Activated naive CD8-positive, alpha-beta T cell treated with anti-CD3 and anti-CD28 coated beads, Interleukin-2, amount 10 ng/mL, durations not matched to agents 7 days and 5 days (primary cell): ENCODE measurements at places on chromosomes 1 and 21. TPM values are rescaled to one million over a fixed set of nuclear protein-coding genes. Genes with fewer than 3 reads are reported as not detected.

The VSIG8 gene
- total RNA-seq: not detected

The PRAMEF15 gene
- not detected for total RNA-seq

The COL9A2 gene
- total RNA-seq: 7.2 TPM

The EPS15 gene
- total RNA-seq: 77.1 TPM

The TIAM1 gene
- 21.8 TPM for total RNA-seq

The HES2 gene
- not detected for total RNA-seq

The SERINC2 gene
- not detected for total RNA-seq

The MYOG gene
- not detected for total RNA-seq

The LORICRIN gene
- not detected for total RNA-seq

The TRABD2B gene
- total RNA-seq: not detected
